Fibroblast of lung (primary cell): ENCODE measurements at places on chromosomes 3 and 15. TPM values are rescaled to one million over a fixed set of nuclear protein-coding genes. Genes with fewer than 3 reads are reported as not detected.

DNA sequence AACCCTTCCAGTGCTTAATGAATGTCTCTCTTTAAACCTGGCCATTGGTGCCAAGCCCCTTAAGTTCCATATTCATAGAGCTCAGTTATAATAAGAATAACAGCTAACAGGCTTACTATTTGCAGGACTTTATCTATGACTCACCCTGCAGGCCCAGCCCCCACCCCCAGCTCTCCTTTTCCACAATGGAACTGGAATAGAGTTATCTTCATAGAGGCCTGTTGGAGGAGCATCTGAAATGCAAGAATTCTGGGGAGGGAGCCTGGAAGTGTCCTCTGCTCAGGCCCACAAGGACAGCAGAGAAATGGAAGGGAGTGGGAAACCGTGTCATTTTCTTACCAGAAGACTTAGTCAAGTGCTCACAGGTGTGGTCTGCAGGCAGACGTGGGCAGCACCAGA lies 52.8 kb downstream of the SEMA5B start:
- peak; percentile 46 for DNase-seq

GRCh38 chr3:79886204-79886603 lies 118.4 kb upstream of the ROBO1 start:
- DNase-seq: no peak

- DNase-seq: peak; percentile 8
Observed at GRCh38 chr3:119973018-119973646, 121.1 kb downstream of the GSK3B start.

Gene KBTBD12
- not detected in 2 replicates for total RNA-seq
